Stimulated activated CD8-positive, alpha-beta memory T cell treated with anti-CD3 and anti-CD28 coated beads, Interleukin-4, amount 100 ng/mL, for 24 hours (primary cell): ENCODE measurements at places on chromosomes 12 and 14.
A peak's percentile ranks its signal among the peaks of the same experiment; 100 is the strongest.

DNA sequence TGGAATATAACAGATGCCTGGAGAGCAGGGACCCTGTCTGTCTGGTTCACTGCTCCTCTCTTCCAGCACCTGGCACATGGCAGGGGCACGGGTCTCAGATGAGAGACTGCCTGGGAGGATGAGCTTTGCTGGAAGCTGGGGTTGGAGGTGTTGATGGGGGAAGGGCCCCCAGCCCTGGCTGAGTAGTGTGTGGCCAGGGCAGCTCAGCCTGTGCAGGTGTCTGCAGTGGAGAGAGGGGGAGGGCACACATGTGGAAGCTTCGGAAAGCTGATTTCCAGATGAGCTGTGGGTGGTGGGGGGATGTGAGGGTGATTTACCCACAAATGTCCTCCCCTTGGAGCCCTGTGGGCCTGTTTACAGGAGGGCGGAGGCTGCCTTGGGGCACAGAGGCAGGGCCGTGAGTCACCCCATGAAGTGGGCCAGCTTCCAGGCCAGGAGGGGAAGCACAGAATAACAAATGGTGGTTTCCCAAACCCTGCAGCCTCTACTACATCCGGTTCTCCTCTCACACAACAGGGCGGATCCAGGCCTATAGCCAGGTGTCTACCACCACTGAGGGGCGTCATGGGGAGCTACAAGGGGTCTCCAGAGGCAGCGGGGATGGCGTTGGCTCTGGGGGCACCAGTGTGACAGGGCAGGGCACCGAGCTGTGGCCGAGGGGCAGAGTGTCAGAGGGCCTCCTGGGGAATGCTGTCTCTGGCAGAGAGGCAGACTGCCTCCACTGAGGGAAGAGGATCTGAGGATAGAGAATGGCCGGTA, 11.0 kb downstream of the KRT7 start:
- DNase-seq = peak; percentile 45

GRCh38 chr12:52529846-52530245, 9.7 kb upstream of the KRT5 start:
- no peak for DNase-seq

DNA sequence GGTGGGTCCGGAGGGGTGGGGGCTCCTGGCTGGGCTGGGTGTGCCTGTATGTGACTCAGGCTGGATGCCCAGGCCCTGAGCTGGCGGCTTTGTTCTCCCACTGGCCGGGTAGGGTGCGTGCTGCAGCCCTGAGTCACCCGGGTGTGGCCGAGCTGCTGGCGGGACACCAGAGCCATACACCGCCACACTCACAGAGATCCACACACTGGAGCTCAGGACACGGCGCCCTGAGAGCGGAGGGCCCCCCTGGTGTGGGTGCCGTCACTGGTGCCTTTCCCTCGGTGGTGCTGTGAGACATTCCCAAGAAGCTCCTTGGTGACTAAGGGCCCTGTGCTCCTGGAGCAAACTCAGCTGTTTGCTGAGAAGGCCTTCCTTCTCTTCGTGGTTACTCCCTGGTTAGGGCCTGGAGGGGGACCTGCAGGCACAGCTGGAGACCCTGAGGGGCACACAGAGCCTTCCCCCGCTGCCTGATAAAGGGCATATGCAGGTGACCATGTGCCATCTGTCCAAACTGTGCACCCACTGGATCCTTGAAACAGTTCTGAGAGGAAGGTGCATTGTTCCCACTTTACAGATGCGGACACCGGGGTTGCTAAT, 44.3 kb downstream of the KRT80 start:
- DNase-seq = no peak

- no peak for DNase-seq
These were observed 43.8 kb downstream of the MED13L start for GRCh38 chr12:116233669-116234068.

- DNase-seq = no peak
These were observed 572.0 kb upstream of the ATP2B1 start for GRCh38 chr12:90280564-90281058.
